ENCODE measurements at places on chromosomes 16 and 17. TPM values are rescaled to one million over a fixed set of nuclear protein-coding genes. Genes with fewer than 3 reads are reported as not detected.

The TSPAN10 gene
- total RNA-seq = 1.1 TPM

The TP53TG3F gene
- not detected for total RNA-seq

The TMEM94 gene
- total RNA-seq = 32.3 TPM

The TBC1D3H gene
- total RNA-seq = not detected

The KRT27 gene
- total RNA-seq = not detected

The FAM20A gene
- 62.7 TPM for total RNA-seq

The GPR179 gene
- total RNA-seq = not detected

The OMG gene
- 1.9 TPM for total RNA-seq

The ELMO3 gene
- 0.06 TPM for total RNA-seq

The MRPL38 gene
- total RNA-seq = 30.8 TPM

Measured in cardiac ventricle fibroblast (primary cell).